Activated naive CD4-positive, alpha-beta T cell treated with anti-CD3 and anti-CD28 coated beads for 36 hours (primary cell): ENCODE measurements at places on chromosomes 6 and 20.

- peak; percentile 33 for DNase-seq
Observed at GRCh38 chr6:158131926-158132325, 36.1 kb downstream of the SERAC1 start.

GRCh38 chr20:15706719-15707118, 866.5 kb downstream of the KIF16B start:
- DNase-seq, result no peak

DNA sequence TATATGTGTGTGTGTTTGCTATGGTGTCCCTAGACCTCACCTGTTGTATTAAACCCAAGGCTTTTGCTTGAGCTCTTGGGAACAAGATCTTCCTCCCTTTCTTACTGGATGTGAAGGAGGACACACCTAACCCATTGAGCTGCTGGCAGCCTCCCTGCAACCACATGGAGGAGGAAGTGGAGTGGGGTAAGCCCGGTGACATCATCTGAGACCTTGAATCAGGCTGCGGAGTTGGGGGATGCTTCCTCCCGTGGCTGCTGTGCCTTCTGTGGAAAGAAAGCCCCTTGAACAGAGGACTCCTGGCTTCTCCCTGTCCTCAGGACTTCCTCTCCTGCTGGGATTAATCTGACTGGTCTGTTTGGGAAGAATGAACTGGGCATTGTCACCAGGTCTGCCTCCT, 3.3 kb downstream of the CST11 start:
- no peak for DNase-seq

- DNase-seq, result no peak
Observed at GRCh38 chr6:15522427-15522826, 140.4 kb downstream of the DTNBP1 start.

- no peak for DNase-seq
Observed at GRCh38 chr20:19973961-19974629, 43.1 kb upstream of the NAA20 start.

DNA sequence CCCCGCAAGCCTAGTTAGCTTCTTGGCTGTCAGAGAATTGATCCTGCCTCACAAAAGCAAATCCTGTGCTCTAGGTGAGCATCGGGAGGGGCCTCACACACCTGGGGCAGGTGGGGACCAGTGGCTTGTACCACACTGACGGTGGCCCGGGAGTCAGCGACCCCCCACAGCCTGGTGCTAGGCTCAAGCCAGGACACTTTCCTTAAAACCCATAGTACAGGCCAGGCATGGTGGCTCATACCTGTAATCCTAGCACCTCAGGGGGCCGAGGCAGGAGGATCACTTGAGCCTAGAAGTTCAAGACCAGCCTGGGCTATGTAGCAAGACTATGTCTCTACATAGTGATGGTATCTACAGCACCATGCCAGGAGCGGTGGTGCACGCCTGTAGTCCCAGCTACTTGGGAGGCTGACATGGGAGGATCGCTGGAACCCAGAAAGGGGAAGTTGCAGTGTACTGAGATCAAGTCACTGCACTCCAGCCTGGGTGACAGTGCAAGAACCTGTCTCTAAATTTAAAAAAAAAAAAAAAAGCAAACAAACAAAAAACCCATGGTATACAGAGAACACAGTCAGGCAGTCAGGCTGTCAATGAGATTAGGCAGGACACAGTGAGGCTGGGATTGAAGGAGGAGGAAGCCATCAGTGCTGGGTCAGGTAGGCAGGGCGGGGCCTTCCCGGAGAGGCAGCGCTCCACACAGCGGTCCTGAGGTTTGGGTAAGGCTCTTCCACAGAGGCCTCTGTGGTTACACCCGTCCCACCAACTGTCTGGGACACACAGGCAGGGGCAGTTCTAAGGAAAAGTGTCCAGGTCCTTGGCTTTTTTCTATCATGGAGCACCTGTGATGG, 41.3 kb downstream of the SYNJ2 start:
- no peak for DNase-seq

DNA sequence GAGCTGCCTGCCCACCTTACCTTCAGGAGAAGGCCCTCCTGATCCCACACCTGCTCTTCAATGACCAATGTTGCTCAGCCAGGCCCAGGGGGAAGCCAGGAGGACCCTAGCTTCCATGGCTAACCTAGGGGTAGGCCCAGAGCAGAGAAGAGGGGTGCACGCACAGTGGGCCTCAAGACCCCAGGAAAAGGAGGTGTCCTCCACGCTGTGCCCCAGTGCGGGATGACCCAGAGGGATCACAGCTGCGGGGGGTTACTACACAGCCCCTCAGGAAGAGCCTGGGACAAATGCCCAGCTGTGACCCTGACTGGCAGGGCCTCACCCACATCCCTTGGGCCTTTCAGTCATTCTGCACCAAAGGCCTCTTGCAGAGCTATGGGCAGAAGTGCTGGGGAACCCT, 31.6 kb upstream of the APMAP start:
- DNase-seq, result no peak

DNA sequence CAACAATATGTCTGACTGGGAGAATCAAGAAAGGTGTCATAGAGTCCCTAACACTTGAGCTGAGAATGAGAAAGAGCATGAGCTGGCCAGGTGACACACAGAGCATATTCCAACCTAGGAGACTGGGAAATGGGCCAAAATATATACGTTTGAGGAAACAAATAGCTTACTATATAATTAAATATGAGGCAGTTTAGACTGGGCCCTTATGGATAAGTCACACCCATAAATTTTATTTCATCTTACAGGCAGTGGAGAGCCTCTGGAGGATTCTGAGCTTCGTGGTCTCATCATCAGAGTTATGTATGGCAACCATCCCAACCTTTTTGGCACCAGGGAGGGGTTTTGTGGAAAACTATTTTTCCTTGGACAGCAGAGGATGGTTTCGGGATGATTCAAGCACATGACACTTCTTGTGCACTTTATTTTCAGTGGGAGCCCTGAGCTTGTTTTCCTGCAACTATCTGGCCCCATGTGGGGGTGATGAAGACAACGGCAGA, 12.9 kb upstream of the NQO2 start:
- no peak for DNase-seq

DNA sequence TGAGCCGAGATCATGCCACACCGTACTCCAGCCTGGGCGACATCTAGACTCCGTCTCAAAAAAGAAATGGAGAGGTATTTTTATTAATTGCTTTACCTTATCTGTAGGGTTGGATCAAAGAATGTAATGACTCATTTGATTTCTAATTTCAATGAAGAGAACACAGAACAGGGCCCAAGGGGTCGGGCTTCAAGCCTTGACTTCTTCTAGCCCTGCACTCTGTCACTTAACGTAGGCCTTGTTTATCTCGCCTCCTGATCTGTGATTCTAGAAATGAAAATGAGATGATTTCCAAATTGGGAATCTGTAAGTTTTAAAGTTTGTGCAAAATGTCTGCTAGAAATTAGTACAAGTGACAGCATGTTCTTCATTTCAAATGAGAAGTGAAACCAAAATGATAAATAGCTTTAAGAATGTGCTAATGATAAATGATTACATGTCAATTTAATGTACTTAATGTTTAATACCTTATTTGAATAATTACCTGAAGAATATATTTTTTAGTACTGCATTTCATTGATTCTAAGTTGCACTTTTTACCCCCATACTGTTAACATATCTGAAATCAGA, 180.5 kb downstream of the SLC16A10 start:
- DNase-seq, result no peak

DNA sequence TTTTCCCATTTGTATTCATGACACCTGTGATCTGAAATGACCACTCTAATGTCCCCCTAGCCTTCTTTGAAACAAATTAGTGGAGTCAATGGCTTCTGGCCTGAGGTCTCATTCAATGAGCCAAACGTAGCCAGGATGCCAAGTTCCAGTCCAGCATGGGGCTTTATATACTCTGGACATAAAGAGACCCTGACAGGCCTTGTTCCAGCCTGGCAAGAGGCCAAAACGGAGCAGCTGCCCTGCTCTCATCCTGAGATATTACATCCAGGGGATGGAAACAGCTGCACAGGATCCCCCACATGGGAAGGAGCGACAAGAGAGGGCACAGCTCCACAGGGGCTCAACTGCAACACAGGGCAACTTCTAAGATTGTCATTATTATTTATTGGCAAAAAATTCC, 437.8 kb downstream of the CDH26 start:
- DNase-seq, result no peak

DNA sequence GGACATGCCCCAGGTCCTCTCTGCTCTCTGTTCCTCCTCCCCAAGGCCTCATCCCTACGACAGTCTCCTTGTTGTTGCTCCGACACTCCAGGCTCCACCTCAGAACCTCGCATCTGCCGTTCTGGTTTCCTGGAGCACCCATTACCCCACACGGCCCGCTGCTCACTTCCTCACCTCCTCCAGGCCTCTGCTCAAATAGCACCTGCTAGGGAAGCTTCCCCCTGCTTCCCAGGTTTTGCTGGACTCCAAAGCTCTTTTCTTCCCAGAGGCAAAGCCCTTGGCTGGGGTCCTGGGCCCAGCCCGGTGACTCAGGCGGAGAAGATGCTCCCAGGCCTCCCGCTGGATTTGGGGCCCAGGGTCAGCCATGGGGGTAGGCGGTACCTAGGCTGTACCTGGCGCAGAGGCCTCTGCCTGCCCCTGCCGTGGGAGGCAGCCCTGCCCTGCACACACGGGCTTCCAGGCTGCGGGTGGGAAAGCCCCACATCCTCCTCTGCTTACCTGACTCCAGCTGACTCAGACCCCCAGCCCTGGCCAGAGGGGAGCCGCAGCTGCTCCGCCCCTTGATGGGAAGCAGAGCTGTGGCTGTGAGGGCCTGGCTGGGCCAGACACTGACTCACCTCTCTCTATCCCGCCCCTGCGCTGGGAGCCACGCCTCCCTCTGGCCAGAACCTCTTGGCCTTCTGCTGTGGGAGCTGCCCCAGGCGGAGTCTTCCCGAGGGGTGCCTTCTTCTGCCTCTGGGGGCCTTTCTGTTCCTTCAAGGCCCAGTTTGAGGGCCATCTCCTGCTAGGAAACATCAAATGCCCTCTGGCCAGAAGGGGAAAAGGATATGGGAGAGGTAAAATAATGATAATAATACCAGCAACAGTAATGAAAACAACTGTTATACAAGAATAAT, 130.5 kb downstream of the CEBPB start:
- no peak for DNase-seq

GRCh38 chr6:45507186-45507585, 129.5 kb upstream of the SUPT3H start:
- DNase-seq, result no peak

- DNase-seq, result no peak
Observed at GRCh38 chr20:23366384-23366783, 4.4 kb downstream of the GZF1 start.

DNA sequence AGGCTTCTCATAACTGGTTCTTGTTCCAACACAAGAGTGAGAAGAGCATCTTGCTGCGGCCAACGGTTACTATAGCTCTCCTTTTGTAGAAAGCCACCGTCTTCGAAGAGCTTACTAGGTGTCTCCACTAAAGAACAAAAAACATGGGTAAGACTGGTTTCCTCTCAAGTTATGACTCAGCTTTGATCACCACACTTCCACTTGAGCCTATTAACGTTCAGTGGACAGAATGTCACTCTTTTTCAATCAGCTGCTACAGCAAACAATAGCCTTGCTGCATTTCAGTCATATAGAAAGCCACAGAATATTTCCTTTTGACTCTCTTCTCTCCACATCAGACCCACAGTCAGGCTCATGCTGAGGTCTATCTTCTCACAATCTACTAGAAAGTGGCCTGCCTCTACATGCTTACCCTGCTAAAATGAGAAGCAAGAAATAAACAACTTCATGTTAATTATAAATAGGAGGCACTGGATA, 243.5 kb upstream of the PREP start:
- peak; percentile 35 for DNase-seq

DNA sequence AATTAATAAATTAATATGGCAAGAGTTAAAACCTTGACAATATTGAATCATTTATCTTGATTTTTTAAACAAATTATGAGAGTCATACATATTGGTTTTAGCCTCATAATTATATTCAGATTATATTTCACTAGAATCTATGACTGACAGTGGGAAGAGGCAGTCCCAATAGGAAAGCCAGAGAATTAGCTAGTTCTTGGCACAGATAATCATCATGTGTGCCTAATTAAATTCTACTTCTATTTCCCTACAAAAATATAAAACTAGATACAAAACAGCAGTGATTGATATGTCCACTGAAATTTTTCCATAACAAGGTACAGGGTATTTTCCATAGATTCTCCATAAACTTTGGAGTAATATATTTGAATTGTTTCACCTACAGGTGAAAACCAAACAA, 38.6 kb downstream of the COL9A1 start:
- no peak for DNase-seq

GRCh38 chr6:30450909-30451841, 38.1 kb upstream of the HLA-E start:
- peak; percentile 64 for DNase-seq

DNA sequence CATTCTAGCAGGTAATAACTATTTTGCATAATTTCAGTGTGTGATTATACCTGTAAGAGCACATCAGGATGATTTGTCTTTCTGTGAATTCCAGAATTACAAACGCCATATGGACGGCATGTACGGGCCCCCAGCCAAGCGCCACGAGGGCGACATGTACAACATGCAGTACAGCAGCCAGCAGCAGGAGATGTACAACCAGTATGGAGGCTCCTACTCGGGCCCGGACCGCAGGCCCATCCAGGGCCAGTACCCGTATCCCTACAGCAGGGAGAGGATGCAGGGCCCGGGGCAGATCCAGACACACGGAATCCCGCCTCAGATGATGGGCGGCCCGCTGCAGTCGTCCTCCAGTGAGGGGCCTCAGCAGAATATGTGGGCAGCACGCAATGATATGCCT, 122.7 kb downstream of the TMEM242 start:
- DNase-seq, result no peak

GRCh38 chr20:54475334-54476168, at the start of gene DOK5:
Gene DOK5, plus strand, starts transcription at chr20:54475593. Its CDS starts 354 bp downstream, at chr20:54475947.
- DNase-seq, result no peak

GRCh38 chr20:11207749-11208502, 534.1 kb upstream of the JAG1 start:
- DNase-seq, result no peak

DNA sequence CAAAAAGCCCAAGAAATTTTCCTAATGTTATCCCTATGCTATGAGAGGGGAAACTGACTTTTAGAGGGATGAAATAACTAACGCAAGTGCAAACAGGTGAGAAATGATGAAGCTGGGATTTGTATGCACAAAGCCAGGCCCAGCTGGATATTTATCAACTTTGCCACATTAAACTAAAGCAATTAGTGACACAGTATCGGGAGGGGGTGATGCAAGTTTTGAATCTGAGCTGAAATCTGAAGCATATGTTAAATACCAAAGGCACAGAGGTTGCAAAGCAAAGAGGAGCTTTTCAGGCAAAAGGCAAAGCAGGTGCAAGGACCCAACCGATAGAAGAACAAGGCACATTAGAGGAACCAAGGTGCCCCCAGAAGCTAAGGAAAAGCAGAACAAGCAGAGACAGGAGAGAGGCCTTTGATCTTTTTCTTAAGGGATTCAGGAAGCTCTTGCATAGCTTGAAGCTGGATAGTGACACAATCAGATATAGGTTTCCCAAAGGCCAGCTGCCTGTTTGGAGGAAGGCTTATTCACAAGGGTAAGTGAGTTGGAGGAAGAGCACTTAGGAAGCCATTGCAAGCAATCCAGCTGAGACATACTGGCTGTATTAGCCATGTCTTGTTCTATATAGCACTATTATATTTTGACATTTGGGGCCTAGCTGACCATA, 207.5 kb downstream of the HIVEP2 start:
- no peak for DNase-seq

GRCh38 chr6:154458565-154459470, 51.7 kb downstream of the CNKSR3 start:
- no peak for DNase-seq
